ENCODE measurements at places on chromosomes 2 and 18.
A peak's percentile ranks its signal among the peaks of the same experiment; 100 is the strongest.

GRCh38 chr2:16626997-16627605, 38.5 kb downstream of the CYRIA start:
- DNase-seq, result no peak

DNA sequence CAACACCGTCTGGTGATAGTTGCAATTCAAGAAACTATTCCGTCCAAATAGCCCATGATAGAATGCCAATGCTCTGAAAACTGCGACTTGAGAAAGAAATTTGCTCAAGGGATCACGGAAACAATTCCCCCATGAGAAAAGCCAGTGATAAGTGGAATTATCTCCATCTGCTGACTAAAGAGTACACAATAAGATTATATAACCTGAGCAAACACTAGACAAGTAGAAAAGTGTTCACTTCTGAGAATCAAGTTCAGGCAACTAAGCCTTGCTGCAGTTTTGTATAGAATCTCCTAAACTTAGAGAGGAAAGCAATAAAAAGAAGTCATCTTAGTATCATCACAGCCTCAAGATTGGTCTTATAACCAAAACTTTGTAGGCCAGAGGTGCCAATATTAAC, 336.3 kb upstream of the NRXN1 start:
- no peak for DNase-seq

- DNase-seq, result no peak
Measured at GRCh38 chr2:233414777-233415570, 60.7 kb downstream of the DGKD start.

GRCh38 chr2:10124538-10125045, 2.1 kb downstream of the RRM2 start:
- DNase-seq, result peak; percentile 94

DNA sequence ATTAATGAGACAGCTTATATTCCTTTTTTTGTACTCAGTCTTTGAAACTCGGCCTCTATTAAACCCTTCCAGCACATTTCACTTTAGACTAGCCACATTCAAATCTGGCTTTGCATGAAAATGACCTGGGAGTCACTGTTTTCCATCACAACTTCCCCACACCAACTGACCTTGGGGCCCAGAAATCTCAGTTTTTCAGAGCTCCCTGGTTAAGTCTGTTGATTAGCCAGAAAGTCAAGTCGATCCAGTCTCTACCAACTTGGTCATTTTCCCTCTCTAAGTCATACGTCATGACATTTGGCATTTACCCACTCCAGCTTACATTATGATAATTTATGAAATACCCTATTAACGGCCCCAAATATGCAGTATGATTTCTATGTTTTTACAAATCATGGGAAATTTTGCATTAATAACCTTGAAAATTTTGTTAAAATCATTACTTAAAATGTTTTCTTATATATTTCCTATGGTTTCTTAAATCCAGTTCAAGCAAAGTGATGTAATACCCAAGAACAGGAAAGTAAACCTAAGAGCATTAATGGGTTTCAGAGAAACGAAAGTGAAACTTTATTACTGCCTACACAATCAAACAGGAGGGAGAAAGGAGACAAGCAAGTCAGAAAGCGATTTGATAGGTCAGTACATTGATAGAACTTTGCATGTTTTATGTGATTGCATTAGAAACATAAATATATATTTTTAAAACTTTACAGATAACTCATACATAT, 77.1 kb downstream of the SPATS2L start:
- DNase-seq, result no peak

GRCh38 chr2:174490051-174490450, 3.2 kb upstream of the GPR155 start:
- no peak for DNase-seq

GRCh38 chr18:76988031-76988826, 144.4 kb downstream of the MBP start:
- no peak for DNase-seq

- DNase-seq, result peak; percentile 15
Measured at GRCh38 chr2:11370377-11371091, 26.1 kb upstream of the ROCK2 start.

- no peak for DNase-seq
Measured at GRCh38 chr2:208654056-208654455, 247.5 kb downstream of the PTH2R start.

GRCh38 chr18:48030616-48031480, 100.4 kb upstream of the SMAD2 start:
- peak; percentile 62 for DNase-seq

DNA sequence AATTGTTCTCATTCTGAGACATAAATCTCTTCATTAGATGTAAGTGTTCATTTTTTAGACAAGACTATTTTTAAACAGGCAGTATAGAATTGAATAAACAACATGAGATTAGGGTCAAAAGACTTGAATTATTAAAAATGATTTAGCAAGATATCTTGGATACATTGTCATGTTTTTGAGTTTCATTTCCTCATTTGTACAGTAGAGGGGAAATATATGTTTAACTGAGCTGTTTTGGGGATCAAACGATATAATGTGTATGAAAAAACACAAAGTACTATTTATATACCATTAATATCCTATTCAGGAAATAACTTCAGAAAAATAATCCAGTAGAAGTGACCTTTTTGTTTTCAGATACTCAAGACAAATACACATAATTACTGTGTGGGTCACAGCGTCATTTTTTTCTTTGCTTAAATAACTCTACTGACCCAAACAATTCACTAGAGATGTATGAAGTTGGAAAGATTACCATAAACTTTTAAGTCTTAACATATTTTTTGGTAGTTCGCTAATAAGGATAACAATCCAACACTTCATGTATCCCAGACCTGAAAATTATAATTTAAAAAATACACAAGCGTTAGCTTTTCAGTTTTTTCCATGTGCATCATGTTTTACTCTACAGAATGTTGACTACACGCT, 896 bp upstream of the ASXL3 start:
- DNase-seq, result no peak

DNA sequence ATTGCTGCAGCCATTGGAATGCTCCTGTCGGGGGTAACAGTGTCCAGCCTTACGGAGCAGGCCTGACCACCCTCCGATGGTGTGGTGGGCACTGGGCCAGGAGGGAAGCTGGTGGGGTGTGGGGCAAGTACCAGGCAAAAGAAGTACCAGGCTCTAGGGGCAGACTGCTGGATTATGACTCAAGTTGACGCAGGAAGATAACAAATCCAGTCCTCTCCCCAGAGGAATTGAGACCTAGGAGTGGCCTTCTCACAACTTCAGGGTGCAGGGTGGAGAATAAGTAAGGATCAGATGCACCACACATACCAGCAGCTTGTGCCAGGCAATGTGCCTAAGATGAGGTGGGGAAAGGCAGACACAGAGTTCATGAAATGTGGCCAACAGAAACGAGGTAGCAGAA, 37.9 kb downstream of the SEMA4F start:
- DNase-seq, result no peak

DNA sequence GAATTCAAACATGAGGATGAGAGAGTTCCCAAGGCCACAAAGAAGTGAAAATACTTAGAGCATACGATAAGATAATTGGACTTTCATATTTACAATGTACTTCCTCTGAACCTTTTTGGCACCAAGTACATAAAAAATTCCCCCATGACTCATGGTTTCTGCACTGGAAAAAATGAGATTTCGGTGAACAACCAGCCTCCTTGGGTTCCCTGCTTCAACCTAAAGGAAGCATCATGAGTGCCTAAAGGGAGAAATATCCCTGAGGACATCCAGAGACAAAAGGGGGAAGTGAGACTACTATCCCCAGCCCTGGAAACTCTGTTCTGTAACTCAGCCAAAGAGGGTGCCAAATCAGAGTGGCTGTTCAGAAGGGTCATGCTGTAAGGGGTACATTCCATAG, 562.7 kb upstream of the SLC39A10 start:
- DNase-seq, result no peak

DNA sequence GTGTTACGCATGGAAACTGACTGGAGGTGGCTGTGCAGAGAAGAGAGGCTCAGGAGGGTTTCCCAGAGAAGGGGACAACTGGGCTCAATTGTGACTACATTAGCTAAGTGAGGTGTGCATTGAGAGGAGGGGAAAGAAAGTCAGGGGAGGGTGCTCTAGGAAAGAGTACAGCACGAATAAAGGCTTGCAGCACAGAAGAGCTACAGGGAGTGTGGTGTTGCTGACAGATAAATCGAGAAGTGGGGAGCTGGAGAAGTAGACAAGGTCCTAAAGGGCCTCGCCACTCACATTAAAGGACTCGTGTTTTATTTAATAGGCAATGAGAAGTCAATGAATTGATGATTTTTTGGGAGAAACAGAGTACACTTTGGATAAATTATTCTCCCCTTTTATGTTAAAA, 65.7 kb upstream of the CTAGE1 start:
- no peak for DNase-seq

DNA sequence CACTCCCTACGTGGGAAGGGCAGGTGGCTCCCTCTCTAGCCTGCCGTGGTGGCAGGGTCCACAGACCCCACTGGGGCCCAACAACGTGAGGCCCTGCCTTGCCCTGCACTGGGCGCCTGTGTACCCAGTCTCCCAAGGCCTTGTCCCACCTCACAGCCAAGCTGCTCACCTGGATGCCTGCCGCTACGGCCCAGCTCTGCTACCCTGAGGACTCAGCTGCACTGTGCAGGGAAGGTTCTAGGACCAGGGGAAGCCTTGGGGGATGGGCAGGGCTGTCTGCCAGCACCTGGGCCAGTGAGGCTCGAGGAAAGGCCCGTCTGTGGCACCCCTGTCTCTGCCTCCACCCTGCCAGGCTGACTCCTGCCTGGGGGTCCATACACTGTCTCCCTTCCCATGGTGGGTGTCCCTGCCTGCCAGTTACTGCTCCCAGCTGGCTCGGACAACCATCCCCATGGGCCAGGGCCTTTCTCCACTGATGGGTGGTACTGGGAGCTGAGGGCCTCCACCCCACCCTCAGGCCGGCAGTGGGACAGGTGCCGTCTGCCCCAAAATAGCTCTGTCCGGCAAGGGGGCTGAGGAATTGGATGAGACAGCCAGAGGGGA, 33.2 kb downstream of the HS6ST1 start:
- no peak for DNase-seq

DNA sequence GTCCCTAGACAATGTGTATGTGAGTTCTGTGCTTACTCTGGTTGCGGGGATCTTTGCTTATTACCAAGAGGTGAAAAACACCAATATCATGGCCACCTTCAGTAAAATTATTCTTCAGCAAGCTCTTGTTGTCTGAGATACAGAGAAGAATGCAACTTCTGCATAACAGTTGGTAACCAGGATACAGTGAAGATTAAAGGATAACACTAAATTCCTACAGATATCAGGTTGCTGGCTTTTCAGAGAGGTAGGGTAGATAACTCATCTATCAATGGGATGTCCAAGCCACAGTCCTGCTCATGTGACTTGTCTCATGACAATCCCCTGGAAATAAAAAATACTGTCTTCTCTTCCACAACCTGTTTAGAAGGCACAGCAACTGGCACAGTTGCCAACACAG, 308.5 kb downstream of the TNS1 start:
- DNase-seq, result no peak

DNA sequence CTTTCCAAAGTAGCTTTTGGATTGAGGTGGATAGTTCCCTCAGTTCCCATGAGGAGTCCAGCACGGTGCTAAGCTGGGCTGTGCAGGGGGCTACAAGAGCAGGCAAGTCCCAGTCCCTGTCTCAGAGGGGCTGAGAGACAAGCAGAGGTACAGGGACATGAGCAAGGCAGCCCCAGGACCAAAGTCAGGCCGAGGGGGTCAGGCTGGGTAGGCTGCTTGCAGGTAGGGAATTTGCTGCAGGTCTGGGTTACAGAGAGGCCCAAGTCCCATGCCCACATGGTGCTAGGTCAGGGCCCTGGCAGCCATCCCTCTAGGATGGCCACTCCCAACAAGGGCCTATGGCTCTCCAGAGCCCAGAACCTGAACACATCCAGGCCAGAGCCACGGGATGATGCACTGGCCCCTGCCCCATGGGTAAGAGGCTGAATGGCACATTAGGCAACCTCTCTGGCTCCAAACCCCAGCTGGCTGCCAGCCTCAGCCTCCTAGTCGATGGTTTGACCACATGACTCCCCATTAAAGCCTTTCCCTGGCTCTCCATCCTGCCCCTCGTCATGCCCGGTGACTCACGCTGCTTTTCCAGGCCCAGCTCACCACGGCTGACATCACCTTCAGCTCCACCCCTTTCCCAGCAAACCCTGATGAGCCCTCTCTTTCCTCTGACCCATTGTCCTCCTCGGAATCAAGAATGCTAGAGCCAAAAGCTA, 83.7 kb downstream of the SDC1 start:
- DNase-seq, result no peak

DNA sequence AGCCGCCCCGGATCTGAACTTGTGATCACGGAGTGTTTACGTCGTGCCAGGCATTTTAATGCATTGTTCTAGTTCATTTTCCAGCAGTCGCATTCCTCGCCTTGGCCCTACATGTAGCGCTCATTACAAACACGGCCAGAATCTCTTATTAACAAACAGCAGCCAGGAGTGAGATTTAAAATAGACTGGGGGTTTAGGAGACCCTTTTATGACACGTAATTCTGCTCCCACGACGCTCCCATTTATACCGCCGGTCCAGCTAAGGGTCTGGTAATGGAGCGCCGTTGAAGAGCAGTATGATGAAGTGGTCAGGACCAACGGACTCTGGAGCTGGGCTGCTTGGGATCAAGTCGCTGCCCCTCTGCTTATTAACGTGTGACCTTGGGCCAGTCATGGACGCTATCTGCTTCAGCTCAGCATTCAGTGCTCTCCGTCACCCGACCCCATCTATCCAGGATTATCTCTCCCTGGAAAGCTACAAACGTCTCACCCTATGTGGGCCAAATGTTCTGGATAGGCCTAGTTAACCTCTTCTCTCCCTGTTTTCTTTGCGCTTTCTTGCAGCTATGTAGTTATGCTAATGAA, 745 bp downstream of the MSH2 start:
- peak; percentile 11 for DNase-seq

- no peak for DNase-seq
Measured at GRCh38 chr2:9196637-9197036, 10.0 kb upstream of the ASAP2 start.

GRCh38 chr18:41829647-41830516, 125.2 kb upstream of the PIK3C3 start:
- DNase-seq, result no peak

- no peak for DNase-seq
Measured at GRCh38 chr18:39325973-39326372, 1760.4 kb upstream of the CELF4 start.

GRCh38 chr2:158781353-158781961, 13.7 kb upstream of the DAPL1 start:
- DNase-seq, result no peak

DNA sequence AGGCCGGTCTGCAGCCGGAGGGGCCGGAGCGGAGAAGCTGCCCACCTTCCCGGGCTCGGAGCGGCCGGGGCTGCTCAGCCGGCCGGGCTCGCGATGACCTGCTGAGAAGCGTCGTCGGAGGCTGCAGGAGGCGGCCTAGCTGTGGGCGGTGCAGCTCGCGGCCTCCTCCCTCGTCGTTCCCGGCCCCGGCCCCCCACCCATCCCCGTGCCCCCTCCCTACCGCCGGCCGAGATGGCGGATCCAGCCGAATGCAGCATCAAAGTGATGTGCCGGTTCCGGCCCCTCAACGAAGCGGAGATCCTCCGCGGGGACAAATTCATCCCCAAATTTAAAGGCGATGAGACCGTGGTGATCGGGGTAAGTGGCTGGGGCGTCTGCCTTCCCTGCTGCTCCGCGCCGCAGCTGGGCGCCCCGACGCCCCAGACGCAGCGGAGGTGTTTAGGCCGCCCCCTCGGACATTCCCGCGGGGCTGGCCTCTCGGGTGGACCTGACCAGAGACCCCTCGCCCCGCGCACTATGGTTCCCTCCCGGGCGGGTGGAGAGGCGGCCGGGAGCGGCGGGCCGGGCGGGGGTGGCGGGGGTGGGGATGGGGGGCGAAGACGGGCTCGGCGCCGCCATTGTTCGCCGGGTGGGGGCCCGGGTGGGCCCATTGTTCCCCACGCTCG, 492 bp downstream of the KIF5C start:
- no peak for DNase-seq

Data from NCI-H1694 treated with DMSO at 0.1 percent for 48 hours (cell line).